ENCODE measurements at places on chromosomes 1 and 21.

GRCh38 chr1:82258887-82259286 lies 458.2 kb downstream of the ADGRL2 start:
- DNase-seq, result no peak

DNA sequence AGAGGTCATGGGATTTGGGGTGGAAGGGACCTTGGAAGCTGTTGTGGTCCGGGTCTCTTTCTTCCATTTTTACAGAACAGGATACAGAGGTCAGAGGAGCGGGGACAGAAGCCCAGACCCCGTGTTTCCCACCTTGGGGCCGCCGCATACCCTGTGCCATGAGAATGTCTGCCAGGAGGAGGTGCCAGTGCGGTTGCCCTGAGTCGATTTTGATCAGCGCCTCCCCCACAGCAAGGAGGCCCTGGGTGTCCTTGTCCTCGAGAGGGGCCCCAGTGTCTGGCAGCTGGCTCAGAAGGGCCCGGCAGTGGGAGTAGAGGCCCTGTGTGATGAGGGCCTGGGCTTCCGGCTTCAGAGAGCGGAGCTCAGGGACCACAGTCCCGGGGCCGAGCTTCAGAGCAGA lies 12.3 kb upstream of the MMEL1 start:
- peak; percentile 71 for DNase-seq

GRCh38 chr1:29515170-29515955 lies 279.0 kb downstream of the PTPRU start:
- DNase-seq, result no peak

- DNase-seq, result no peak
Measured at GRCh38 chr1:2046174-2046917, 3.9 kb upstream of the PRKCZ start.

- no peak for DNase-seq
Measured at GRCh38 chr1:89698624-89699023, 65.7 kb downstream of the LRRC8C start.

DNA sequence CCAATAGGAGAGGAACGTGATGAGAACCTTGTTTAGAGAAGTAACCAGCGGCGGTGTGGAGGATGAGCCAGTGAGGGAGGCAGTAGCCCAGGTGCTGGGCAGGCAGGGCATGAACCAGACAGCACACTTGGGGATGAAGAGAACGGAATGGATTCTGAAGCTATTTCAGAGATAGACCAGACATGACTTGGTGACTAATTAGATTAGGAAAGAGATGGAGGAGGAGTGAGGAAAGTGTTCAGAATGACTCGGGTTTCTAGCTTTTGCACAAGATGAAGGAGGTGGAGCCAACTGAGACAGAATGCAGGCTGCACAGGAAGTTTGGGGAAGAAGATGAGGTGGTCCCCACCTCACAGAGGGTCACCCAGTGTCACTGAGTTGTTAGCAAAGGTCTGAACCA lies 5.1 kb downstream of the PEF1 start:
- DNase-seq, result no peak

DNA sequence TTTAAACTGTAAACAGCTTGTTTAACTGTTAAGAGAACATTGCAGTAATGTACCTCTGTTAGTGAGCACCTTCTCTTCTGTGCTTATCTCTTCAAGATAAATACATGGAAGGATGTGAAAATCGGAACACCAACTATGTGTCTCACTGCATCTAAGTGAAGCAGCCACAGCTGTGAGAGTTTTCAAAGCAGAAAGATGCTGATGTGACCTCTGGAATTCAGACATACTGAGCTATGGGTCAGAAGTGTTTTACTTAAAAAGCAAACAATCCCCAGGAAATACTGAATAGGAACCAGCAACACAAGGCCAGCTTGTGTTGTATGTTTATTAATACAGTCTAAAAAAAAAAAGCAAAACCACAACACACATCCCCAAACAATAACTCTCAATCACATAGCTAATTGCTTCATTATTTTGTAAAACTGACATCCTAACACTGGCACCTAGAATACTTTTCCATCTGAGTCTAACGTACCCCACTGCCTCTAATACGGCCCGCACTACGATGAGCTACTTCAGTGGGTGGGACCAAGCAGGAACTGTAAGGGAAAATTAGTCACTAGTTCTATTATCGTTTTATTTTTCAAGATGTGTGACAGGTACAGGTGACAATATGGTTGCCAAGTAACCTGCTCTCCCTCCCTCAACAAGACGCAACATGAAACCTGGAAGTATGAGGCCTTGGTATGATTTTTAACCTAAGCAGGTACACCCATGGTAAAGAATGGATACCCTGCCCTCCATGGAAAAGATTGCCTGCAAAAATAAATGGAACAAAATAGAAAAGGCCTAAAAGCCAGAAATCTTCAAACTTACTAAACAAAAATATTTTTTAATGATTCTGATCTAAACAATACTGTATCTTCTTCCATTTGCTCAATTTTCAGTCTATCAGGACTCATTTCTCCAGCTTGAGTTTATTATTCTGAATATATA lies 13.9 kb downstream of the ERRFI1 start:
- DNase-seq, result no peak

GRCh38 chr1:184935920-184936798 lies 38.1 kb downstream of the NIBAN1 start:
- DNase-seq, result no peak
